Stimulated activated CD8-positive, alpha-beta memory T cell treated with anti-CD3 and anti-CD28 coated beads, Interleukin-4, amount 100 ng/mL, for 4 hours (primary cell): ENCODE measurements at places on chromosomes 5 and 9.

DNA sequence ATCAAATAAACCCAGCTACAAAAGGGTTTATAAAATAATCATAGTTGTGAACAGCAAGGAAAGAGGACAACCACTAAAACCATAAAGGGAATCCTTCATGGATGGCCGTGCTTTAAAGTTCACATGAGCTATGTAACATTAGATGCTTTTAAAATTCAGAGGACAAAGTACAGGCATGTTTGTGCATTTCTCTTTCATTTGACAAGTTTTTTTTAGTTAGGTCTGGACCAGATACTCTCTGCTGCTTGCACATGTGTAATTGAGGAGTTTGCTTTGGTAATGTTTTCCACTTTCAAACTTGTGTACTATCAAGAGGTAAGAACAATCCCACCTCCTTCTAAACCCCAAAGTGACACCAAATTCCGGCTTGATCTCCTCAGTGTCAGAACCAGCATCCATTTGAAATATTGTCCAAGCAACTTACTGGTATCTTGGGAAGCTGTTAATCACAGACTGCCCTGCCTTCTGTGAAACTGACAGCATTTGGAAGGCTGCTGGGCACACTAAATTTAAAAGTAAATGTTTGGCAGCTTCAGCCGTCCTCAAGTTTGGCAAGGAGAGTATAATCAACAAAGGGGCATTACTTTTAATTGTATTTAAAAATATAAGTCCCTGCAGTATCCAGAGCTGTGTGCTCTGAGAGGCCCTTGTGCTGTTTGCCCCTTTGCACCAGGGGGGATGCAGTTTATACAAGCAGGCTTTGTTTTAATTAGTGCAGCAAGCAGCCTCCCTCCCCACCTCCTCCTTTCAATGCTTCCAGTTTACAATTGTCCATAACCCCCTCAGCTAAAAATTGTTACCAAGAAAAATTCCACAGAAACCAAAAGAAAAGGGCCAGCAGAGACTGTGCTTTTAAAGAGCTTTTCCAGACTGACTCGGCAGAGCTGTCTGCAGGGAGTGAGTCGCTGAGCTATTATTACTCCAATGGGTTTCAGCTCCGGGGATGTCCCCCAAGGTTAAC lies 328.3 kb upstream of the MPDZ start:
- no peak for DNase-seq

DNA sequence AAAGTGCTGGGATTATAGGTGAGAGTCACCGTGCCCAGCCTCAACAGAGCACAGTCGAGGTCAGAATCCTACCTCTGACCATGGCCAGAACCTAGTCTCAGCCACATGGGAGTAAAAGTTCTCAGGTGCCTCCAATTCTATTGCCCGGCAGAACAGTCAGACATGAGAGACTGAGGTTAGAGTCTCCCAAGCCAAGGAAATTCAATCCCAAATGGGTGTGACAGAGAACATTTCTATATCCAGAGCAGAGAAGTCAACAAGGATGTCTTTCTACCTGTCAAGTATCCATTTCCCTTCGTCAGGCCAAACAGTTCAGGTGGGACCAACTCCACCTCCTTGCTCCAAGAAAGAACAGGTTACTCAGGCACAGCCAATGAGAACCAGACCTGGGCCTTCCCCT lies 10.5 kb downstream of the ANXA6 start:
- no peak for DNase-seq

DNA sequence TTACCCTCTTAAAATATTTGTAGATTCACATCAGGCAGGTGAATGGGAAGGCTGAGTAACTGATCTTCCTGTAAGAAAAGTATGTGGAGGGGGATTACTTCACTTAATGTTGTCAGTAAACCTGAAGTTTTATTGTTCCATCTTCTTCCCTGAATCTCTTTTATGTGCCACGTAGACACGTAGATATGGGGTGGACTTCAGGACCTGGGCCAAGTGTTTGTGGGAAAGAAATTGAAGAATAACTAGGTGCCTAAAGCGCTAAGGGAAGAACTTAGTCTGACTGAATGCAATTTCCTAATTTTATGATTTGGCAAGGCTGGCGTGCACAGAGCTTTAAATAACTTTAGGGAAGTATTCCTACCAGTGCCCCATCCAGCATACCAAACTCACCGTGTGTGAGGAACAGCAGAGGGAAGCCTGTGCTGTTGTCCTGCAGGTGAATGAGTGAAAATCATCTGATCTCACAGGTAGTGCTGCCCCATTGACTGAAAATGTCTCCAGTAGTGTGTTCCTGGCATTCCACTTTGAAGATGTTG lies 323.4 kb downstream of the KDM4C start:
- no peak for DNase-seq

DNA sequence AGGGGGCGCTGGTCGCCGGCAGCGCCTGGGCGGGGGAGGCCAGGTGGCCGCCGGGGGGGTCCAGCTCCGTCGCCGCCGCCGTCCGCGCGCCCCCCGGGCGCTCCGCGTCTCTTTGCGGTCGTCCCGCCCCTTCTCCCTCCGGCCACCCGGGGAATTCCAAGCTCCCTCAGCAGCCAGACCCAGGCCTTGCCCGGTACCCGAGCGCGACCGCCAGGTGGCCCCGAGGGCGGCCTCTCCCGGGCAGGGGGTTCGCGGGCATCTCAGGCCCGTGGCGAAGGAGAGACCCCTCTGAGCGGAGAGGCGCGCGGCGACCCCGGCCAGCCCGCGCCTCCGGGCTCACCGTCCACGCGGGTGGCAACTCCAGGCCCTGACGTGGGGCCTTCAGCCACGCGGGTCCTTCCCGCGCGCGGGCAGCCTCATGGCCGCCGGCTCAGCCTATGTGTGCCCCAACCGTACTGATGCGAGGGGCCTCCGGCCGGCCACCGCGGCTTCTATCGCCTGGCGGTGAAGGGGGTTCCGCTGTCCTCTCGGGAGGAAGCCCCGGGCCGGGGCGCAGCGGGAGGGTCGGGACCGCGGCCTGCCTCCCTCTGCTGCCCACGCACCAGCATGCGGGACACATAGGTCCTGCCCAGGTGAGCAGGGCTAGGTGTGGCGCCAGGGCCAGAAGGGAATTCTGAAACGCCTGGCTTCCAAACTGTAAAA lies 529 bp upstream of the NRARP start:
- no peak for DNase-seq

- no peak for DNase-seq
Observed at GRCh38 chr5:135446615-135447014, 533 bp downstream of the DCANP1 start.

- DNase-seq: no peak
Observed at GRCh38 chr5:58318468-58318867, 141.4 kb downstream of the PLK2 start.

DNA sequence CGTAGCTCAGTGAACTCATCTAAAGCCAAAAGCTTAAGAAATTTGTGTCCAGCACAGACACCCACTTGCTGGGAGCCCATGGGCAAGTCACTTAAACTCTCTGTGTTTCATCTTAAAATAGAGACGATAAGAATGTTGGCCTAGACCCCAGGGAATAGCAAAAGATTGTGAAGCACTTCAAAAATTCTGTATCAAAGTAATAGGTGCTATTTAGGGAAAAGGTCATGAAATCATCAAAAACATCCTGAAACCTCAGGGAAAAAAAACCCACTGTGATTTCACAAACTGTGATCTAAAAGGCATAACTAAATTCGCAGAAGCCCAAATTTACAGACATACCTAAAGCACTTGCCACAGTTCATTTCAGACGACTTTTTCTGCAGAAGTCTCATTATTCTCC lies 278.3 kb downstream of the NR2F1-AS1 start:
- DNase-seq: no peak
